ENCODE measurements at places on chromosomes 3 and 15. TPM values are rescaled to one million over a fixed set of nuclear protein-coding genes. Genes with fewer than 3 reads are reported as not detected.

Gene KNG1
- 0.24 TPM for total RNA-seq

Gene LNP1
- 3.1 TPM for total RNA-seq

Gene ZMYND10
- not detected for total RNA-seq

Gene AMOTL2
- total RNA-seq = 59.3 TPM

Gene NANOGP8
- not detected for total RNA-seq

Gene FBXO40
- total RNA-seq = 116 TPM

Gene UBAP1L
- 2.1 TPM for total RNA-seq

Gene CHD2
- 63.2 TPM for total RNA-seq

Gene WDR5B
- total RNA-seq = 3.5 TPM
